Daoy (cell line): ENCODE measurements at places on chromosomes 4 and X.

DNA sequence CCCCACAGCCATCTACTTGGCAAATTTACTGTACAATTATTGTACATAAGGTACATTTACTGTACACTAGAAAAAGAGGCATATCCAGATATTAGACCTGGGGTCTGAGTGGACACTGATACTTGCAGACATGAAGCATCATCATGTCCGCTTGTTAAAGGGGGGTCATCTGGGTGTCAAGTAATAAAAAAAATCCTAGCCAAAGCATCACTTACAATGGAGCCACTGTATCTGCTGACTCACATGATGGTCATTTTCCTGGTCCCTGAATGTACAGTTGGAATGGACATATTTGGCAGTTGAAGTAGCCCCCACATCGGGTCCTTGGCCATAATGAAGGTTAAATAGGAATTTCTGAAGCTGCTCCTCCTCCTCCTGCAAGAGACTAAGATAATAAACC lies 228.8 kb downstream of the THOC2 start:
- DNase-seq, result no peak

DNA sequence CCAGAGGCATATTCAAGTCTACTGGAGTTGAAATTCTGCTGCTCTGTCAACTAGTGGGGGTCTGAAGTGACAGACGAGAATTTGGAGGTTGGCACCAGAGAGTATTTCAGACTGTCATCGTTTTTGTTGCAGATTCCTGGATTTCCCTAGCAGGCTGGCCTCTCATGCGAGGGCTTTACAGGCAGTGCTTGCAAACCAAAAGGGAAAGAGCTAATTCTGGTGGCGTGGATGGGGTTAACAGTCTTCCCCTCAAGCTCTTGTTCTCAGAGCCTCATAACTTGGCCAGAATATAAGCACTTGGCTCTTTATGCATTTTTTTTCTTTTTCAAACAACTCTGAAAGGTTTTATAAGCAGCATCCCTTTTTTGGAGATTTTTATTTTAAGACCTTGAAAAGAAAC lies at the start of gene SPARCL1:
SPARCL1 (minus strand) TSS at position 190 of the 400 bp plus-strand sequence. CDS start 29,802 bp downstream, outside the sequence.
- no peak for DNase-seq

- DNase-seq, result no peak
These were observed 692.1 kb upstream of the POU3F4 start for GRCh38 chrX:82816001-82816400.

GRCh38 chr4:107733431-107733925 lies 13.4 kb upstream of the PAPSS1 start:
- no peak for DNase-seq

- no peak for DNase-seq
These were observed 13.3 kb downstream of the CXCL2 start for GRCh38 chr4:74085669-74086068.

DNA sequence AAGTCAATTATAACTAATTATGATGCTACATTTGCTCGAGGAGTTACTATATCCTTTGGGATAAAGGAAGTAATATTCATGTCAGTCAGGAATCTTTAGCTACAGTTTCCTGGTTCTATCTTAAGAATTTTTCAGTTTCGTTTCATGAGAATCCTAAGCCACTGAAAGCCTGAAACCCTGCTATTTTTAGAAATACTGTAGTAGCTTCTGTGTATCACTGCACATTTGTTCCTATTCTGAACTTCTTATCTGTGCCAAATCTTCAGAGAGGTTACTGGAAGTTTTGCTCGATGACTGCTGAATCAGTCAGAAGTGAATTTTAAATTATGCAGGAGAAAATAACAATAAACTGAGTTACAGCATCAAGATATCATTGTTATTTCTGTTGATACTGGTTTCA lies 249.2 kb downstream of the TENM3 start:
- DNase-seq, result no peak

DNA sequence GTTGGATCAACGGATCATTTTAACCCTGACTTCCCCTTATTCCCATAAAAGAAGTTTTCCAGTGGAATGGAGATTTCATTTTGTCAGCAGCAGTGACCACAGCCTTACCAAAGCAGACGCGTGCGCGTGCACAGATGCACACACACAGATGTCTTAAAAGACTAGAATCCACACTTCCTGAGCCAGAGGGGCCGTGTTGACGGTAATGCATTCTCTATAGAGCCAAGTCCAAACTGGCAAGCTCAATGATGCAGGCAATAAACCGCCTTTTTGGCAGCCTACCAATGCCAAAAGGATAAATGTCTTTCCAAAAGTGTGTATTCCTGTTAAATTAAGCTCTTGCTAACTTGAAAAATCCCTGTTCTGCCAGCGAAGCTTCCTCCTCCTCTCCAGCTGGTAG lies 18.8 kb upstream of the CLDN34 start:
- DNase-seq, result no peak

- DNase-seq, result no peak
These were observed 868.9 kb downstream of the PDHA2 start for GRCh38 chr4:96708766-96709165.

DNA sequence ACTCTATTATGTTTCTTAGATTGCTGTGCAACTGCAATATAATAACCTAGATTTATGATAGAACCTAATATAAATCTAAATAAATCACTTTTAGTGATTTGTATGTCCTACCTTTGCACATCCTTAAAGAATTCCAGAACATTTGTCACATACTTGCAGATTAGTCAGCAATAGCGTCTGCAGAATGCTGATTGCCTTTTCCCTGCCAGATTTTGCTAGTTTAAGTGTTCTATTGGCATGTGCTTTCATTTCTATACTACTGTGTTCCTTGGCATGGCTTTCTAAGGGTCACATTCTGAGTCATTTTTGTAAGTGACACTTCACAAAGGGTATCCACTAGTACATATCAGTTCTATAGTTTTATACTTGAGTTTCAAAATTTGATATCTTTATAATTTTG lies 303.1 kb upstream of the GIMD1 start:
- no peak for DNase-seq

- DNase-seq, result no peak
These were observed 1.3 kb downstream of the TMEM165 start for GRCh38 chr4:55397126-55397436.

GRCh38 chr4:66609014-66609413 lies 936.3 kb downstream of the CENPC start:
- no peak for DNase-seq

DNA sequence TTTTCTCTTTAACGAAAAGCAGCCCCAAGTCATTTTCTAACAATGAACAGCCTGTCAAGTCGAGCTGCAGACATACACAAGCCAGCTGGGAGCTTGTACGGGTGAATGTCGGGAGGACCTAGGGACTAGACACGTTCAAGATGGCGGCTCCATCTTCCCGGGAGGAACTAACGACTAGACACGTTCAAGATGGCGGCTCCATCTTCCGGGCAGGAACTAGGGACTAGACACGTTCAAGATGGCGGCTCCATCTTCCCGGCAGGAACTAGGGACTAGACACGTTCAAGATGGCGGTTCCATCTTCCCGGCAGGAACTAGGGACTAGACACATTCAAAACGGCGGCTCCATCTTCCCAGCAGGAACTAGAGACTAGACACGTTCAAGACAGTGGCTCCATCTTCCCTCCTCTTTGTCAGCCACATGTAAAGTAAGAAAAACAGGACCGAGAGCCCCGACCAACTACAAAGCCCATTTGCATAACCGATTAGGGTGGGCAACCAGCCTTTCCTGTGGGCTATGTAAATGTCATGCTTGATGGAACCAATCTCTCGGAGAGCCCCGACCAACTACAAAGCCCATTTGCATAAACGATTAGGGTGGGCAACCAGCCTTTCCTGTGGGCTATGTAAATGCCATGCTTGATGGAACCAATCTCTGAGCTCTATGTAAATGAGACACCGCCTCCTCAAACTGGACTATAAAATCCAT lies 175.5 kb downstream of the DHRSX start:
- no peak for DNase-seq

- DNase-seq, result peak; percentile 69
These were observed 13.0 kb downstream of the EXOC1 start for GRCh38 chr4:55866290-55866907.

GRCh38 chr4:159216834-159217233 lies 114.0 kb downstream of the RAPGEF2 start:
- no peak for DNase-seq

- DNase-seq, result no peak
These were observed 182.0 kb downstream of the ARHGAP24 start for GRCh38 chr4:85656759-85657505.

DNA sequence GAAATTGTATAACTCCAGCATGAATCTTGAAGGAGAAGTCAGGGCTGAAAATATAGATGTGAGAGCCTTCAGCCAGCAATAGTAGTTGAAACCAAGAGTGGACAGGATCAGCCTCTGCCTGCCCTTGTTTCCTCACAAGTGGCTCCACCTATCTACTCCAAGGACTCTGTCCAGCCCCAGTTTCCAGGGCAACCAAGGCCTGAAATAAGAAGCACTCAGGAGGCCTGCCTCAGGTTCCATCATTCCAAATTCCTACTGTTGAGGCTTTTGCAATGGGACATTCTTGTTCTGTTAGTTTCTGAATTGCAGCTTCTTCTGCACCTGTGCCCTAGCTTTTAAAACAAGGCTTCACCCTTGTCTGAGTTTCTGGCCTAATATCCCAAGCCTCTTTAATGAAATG lies 41.6 kb downstream of the TRPC5OS start:
- DNase-seq, result no peak

DNA sequence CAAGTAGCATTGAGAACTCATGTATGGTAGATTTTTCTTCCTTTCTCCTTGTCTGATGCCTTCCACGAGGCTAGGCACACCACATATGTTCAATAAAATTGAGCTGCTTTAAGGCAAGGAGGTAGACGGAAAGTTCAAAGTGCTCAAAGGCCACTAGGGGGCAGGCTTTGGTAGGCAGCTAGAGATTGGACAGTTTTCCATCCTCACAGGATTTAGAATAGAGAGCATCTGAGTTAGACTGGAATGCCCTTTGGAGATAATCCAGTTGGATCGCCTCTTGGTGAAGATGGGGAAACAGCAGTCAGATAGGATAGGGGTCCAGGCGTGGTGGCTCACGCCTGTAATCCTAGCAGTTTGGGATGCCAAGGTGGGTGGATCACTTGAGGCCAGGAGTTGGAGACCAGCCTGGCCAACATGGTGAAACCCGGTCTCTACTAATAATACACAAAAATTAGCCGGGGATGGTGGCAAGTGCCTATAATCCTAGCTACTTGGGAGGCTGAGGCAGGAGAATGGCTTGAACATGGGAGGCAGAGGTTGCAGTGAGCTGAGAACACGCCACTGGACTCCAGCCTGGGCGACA lies 30.4 kb downstream of the ELF4 start:
- DNase-seq, result peak; percentile 52

DNA sequence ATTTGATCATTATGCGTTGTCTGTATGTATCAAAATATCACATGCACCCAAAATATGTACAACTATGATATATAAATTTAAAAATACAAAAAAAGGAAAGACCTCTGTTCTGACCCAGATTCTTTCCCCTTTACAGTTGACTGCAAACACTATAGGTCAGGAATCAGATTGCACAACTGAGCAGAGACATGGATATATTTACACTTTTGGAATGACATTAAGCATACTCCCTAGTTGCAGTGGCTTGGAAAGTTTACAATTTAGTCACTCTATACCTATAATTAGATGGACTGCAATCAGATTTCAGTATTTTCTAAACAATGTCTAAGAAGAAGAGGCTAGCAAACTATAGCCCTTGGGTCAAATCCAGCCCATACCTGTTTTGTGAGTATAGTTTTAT lies 98.5 kb upstream of the INPP4B start:
- no peak for DNase-seq

DNA sequence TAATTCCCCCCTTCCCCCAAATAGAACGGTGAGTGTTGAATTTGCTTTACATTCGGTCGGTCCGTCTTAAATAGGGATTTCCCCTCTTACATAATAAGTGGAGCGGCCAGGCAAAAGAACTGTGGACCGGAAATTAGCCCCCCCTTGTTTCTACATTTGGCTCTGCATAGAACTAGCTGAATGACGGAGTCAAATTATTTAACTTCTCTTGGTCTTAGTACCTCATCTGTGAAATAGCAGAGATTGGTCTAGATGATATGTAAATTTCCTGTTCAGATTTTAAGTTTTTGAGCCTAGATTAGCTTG lies 1.3 kb downstream of the SPATA18 start:
- DNase-seq, result no peak

GRCh38 chrX:15413101-15413500 lies 28.9 kb upstream of the VEGFD start:
- no peak for DNase-seq

DNA sequence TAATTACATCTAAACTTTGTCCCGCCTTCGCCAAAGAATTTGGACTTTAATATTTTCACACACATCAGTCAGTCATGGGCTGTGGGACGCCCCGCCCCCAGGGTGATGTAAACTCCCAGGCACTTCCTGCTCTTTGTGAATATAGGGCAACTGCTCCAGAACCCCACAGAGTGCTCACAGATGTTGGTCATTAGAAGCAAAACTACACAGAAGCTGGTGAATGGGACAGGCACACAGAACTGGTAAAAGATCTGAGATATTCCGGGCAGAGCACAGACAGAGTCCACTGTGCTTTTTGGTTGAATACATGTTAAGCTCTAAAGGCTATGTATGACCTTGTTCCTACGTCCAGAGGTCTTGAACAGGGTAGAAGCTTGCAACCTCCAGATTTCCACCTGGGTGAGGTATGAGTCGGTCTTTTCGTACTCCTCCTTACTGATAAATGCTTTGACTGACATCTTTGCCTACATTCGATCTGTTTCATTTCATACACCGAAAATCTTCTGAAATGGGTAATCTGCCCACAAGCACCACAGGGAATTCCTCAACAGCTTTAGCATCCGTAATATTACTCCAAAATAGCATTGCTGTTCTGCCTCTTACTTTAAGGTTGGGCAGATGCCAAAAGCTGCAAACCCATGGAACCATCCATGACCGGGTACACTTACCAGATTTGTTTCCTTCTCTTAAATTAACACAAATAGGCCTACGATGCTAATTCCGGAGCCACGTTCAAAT lies 144.6 kb downstream of the AMELX start:
- DNase-seq, result peak; percentile 77
